CD4-positive, alpha-beta T cell treated with Interferon alpha-2 for 1 hour (primary cell): ENCODE measurements at places on chromosomes 1 and 21.

GRCh38 chr1:213512316-213512715 lies 461.3 kb downstream of the RPS6KC1 start:
- DNase-seq = no peak

GRCh38 chr1:116403496-116404136 lies 30.6 kb downstream of the ATP1A1 start:
- no peak for DNase-seq

- peak; percentile 78 for DNase-seq
Measured at GRCh38 chr1:31523769-31524168, 52.5 kb upstream of the TINAGL1 start.

GRCh38 chr21:25496825-25497482 lies 110.3 kb downstream of the MRPL39 start:
- DNase-seq = no peak

DNA sequence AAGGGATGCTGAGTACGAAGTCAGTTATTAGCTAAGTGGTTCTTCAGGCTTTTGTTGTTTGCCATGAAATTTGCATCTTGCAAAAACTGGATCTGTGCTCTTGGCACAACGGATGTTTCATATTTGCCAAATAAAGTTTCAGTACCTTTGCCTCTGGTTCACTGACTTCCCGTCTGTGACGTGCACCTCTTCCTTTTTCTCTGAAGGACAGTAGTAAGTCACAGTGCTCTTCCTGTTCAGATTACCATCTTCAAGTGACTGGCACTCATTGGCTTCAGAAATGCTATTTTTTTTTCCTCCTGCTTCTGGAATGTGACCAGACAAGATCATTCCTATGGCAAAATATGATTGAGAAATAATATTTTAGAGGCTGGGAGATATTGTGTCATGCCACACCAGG lies 75.9 kb upstream of the GREM2 start:
- peak; percentile 58 for DNase-seq

- DNase-seq = no peak
Measured at GRCh38 chr1:200880212-200880611, 7.4 kb downstream of the GPR25 start.

DNA sequence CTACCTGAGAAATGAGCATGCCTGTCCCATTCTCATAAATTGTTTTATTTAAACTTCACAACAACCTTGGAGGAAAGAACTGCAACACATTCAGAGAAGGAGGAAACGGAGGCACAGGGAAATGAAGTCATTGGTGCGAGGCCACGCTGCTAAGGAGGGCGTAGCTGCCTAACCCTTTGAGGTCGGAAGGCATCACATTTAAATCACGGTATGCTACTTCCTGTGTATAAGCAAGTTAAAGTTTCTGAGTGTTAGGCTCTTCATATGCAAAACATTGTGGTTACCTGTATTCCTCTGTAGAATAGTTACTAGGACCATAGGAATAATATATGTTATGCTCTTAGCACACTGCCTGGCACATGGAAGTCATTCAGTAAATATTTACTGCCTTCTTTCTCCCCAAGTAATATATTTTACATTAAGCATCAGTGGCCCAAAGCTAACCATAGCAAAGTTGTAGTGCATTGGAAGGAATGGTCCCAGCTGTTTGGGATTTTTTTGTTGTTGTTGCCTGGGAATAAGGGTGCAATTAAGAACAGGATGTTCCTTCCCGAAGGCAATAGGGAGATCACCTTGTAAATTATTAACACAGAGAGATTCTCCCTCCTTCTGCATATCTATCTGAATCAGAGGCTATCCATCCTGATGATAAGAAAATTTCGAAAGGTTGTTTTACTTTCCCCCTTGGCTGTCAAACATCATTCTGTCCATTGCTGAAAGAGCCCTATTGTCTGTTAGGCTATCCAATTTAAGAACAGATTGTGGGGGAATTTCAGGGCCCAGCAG lies 192.2 kb upstream of the C8B start:
- no peak for DNase-seq

DNA sequence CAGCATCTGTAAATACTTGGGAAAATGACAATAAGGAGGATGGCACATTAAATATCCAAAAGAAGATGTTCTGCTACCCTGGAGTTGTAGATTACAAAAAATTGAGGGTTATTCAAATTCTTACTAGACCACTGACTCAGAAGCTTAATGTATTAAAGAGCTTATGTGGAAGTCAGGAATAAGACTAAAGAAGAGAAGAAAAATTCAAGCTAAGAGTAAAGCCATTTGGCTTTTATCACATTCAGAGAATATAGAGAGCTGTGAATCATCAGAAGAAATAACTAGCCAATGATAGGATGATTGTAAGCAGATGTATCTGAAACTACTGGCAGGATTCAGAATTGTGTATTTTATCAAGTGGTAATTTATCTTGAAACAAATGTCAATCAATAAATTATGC lies 237.0 kb downstream of the TBX15 start:
- DNase-seq = no peak

- no peak for DNase-seq
Measured at GRCh38 chr21:44028287-44028659, 16.2 kb downstream of the TRAPPC10 start.

DNA sequence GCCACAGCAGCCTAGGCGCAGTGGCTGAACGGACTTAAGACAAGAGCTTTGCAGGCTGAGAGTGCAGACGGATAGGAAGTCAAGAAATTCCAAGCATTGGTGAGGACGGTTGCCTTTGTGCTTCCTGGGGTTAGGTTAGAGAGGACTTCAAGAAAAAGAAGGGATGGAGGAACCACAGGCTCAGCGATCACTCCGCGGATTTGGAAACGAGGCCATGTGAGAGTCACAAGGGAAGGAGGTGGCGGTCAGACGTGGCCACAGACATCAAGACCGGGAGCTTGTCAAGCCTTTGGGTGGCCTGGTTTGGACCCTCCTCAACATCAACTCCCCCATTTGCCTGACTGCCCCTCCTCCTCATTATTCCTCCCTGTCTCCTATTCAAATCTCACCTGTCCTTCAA lies 62.3 kb downstream of the NID1 start:
- no peak for DNase-seq

- DNase-seq = no peak
Measured at GRCh38 chr1:17966341-17966740, 141.3 kb upstream of the IGSF21 start.
